HepG2 (cell line): ENCODE measurements at places on chromosomes 16 and 17.

DNA sequence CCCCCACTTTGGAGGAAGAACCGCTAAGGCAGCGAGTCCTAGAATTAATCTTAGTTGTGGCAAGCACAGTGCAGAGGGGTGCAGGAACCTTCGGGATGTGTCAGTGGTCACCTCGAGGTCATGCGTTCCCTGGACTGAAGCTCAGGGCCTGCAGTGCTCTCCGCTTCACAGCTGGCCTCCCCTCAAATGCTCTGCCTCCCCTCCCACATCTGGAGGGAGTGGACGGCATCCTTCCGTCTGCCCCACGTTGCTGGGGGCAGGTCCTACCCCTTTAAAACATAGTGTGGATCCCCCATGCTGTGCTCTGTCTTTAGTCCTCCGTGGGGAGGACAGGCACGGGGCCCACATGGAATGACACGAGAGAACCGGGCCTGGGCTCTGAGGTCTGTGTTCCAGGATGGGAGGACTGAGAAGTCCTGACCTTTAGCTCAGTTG lies 99.5 kb upstream of the CDC42EP4 start:
- H3K27ac ChIP-seq = no peak overlapping the region
- DNase-seq = no peak
- H3K4me1 ChIP-seq = 0 out of 2 replicates have a peak, but pooled peaks cover 6% of the 10 kb centered on the region
- H3K36me3 ChIP-seq = no peaks in the 10 kb centered on the region
- H3K27me3 ChIP-seq = peaks cover 4% of the 10 kb centered on the region; the same call in 1 of the 2 replicates

DNA sequence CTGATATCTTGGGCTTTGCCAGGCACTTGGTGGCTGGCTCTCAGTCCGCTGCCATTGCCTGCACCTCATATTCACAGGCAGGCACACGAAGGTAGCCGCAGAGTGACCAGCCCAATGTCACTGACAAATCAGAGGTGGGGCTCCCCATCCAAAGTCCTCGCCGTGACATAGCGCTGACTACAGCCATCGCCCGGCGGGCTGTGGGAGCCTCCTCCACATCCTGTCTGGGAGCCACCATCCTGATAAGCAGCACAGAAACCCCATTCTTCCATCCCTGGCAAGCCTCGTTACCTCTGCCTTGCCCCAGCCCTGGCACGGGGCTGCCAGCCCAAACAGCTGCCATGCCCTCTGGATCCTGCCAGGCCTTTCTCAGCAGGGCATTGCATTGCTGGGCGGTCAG lies 437.8 kb downstream of the SLC39A11 start:
- H3K27ac ChIP-seq = no peak overlapping the region
- no peak overlapping the region for H3K4me3 ChIP-seq
- H3K36me3 ChIP-seq = no peaks in the 10 kb centered on the region
- H3K4me1 ChIP-seq = peaks cover 26% of the 10 kb centered on the region
- H3K27me3 ChIP-seq = no peaks in the 10 kb centered on the region
- DNase-seq = peak; percentile 37

GRCh38 chr17:64781810-64782555 lies 119.9 kb upstream of the SMURF2 start:
- H3K4me1 ChIP-seq = peaks cover 17% of the 10 kb centered on the region
- H3K27ac ChIP-seq = no peak overlapping the region
- no peak overlapping the region for H3K4me3 ChIP-seq
- DNase-seq = no peak

DNA sequence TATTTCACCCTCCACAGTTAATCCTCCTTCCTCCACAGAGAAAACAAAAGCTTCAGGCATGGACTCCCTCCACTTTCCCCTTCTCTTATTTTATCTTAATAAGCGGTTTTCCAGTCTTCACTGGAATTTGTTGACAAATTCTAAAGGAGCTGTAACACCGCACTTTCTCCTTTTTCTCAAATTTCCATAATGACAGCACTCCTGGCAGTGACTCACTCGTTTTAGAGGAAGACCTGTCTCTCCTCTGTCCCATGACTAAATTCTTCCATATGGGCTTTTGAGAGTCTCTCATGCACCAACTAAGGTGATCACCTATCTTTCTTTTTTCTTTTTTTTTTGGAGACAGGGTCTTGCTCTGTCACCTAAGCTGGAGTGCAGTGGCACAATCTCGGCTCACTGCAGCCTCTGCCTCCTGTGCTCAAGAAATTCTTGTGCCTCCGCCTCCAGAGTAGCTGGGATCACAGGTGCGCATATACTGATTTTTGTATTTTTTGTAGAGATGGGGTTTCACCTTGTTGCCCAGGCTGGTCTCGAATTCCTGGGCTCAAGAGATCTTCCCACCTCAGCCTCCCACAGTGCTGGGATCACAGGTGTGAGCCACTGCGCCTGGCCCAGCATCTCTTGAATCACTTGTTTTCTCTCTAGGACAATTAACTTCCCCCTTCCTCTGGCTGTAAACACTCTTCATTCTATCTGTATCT lies 7.7 kb downstream of the ITGAM start:
- no peak overlapping the region for H3K4me3 ChIP-seq
- H3K27ac ChIP-seq = no peak overlapping the region
- H3K36me3 ChIP-seq = no peaks in the 10 kb centered on the region
- H3K27me3 ChIP-seq = peaks cover 26% of the 10 kb centered on the region; the same call in 2 of the 3 replicates

DNA sequence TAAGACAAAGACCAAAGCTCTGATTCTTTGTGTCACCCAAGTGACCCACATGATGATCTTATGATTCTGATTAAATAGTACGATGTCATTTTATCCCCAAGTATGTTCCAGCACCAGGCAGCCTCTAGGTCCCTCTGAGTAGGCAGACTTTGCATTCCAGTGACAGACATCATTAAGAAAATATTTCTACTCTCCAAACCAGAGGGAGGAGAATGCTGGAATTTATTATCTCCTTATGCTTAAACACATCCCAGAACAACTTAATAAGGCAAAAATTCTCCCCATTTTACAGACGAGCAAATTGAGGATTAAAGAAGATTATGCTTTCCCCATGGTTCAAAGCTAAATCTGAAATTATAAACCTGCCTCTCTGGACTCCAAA lies 192.8 kb upstream of the CDH11 start:
- no peaks in the 10 kb centered on the region for H3K4me1 ChIP-seq
- H3K27me3 ChIP-seq = no peaks in the 10 kb centered on the region
- no peak overlapping the region for H3K27ac ChIP-seq

DNA sequence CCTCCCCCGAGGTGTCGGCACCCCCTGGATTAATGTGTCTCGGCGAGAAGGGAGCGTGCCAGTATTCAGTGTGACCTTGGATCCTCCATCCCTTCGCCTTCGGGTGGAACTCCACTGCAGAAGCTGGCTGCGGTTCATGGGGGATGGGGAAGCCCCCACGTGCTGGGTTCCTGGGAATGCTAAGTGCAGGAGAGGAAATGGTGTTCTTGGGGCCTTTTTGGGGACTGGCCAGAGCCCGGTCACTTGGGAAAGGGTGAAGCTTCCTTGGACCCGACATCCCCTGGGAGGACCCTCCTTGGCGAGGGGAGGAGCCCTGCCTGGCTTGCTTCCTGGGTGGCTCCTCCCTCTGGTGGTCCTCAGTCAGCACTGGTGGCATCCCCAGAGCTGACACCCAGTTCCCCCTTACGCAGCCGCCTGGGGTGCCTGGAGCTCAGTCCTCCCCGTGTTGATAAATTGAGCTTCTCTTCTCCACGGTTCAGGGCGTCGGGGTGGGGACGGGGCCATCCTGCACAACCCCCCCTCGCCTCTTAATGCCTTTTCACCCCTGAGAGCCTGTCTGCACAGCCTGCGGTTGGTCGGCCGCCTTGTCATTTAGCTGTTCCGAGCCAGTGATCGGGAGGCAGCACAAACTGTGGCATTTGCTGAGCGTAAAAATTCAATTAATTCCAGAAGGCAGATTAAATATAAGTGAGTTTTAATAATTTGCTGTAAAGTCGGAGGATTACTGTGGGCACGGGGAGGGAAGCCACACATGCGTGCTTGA lies 30.7 kb upstream of the GSE1 start:
- no peaks in the 10 kb centered on the region for H3K27me3 ChIP-seq
- H3K4me3 ChIP-seq = no peak overlapping the region
- H3K27ac ChIP-seq = no peak overlapping the region
- H3K4me1 ChIP-seq = peaks cover 18% of the 10 kb centered on the region
- no peak for DNase-seq
